NCI-H510A treated with DMSO at 0.1 percent for 48 hours (cell line): ENCODE measurements at places on chromosomes 2 and 18.

GRCh38 chr2:201631041-201631440, 12.3 kb downstream of the TMEM237 start:
- no peak for DNase-seq

DNA sequence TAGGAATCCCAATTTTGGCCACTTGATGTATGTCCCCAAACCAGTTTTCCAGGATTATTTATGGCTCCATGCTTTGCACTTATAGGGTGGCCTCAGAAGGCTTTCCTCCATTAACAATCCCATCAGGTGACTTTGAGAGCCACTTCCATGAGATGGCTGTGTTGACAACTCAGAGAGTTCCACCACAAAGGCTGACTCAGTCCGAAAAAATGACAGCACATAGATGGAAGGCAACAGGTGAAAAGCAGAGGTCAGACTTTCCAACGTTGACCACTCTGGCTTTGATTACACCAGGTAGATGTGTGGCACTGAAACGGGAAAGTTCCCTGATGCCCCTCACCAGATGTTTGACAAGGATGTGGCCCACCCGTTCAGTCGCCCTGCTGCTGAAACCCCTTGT, 431.4 kb upstream of the TNP1 start:
- DNase-seq: peak; percentile 74

DNA sequence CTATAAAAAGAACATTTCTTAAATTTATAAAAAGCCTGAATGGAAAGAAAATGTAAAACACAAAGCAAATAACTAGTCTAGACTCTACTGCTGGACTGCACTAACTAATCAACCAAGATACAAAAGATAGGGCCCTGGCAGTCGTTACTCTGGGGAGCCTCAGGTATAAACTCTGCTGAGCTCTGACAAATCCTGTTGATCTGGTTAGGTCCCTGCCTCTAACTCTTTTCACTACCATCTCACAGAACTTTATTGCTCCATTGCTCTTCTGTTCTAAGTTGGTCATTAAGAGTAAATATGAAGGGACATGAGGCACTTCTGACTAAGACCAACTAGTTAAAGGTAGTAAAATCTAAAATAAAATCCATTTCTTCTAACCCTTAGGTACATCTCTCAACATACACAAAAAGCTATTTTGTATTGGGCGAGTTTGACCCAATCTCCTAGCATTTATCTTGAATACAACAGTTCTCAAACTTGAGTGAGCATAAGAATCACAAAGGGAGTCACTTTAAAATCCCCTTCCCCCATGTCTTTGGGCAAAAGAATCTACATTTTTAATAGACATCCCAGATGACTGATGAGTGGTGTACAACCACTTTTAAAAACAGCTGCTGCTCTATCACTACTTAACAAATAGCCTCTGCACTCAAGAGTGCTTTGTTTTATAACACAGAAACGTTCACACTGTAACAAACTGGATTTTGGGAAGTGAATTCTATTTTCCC, 2.5 kb downstream of the CHN1 start:
- peak; percentile 95 for DNase-seq

DNA sequence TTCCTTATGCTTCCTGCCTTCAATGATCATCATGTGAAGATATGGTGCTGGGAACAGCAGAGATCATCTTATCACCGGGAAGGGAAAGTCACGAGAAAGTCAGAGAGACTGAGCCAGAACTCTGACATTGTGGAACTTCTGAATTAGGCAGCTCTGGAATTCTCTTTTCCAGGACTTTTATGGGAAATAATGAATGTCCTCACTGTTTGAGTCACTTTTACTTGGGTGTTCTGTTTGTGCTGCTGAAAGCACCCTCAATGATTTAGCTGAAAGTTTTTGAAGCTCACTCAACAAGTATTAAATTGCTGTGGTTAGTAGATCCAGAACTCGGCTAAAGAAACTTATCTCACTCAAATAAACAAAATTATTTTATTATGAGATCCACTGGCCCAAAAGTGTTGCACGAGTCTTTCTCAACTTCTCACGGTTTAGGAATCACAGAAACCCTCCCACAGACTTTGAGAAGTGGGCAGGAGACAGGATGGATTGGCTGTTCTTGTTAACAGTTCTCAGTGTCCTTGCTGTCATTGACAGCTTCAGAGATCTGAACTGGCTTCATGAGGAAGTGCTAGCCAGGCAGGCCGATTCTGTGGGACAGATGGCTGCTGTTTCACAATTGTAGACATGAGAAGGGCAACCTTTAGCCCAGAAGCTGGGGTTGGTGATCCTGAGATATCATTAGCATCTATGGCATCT, 26.4 kb upstream of the ATRAID start:
- no peak for DNase-seq

GRCh38 chr2:110678457-110679336, 834 bp upstream of the BUB1 start:
- DNase-seq: no peak

DNA sequence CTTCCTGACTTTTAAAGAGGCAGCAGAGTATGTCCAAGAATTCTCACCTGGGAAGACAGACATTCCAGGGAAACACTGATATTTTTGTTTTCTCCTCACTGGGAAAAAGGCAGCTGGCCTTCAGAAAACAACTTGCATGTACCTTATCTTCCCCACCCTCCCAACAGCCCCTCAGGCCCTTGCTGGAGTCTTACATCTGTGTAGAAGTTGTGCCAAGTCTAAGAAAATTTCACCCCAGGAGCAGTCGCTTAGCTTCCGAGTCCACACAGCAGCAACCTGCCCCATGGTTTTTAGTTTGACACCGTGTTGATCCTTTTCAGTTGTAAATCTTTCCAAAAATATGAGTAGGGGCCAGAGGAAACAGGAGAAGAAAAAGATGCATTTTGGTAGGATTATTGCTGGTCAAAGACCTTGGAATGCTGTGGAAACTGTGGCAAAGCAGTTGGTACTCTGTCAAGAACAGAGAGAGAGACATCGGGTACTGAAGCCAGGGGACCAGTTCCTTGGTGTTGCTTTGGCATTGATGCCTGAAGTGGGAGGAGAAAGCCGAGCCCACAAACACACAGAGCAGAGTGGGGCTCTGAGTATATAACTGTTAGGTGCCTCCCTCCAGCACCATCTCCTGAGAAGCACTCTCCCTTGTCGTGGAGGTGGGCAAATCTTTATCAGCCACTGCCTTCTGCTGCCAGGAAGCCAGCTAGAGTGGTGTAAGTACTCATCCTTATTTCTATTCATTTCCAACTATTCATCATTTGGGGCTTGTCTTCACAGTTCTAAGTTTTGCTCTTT, at the start of gene SLC14A1:
Gene SLC14A1 (plus strand): TSS at position 615 of the 789 bp plus-strand sequence. CDS start 6,140 bp downstream, outside the sequence.
- no peak for DNase-seq

- DNase-seq: no peak
Observed at GRCh38 chr2:46716927-46717326, 198.7 kb downstream of the MCFD2 start.

DNA sequence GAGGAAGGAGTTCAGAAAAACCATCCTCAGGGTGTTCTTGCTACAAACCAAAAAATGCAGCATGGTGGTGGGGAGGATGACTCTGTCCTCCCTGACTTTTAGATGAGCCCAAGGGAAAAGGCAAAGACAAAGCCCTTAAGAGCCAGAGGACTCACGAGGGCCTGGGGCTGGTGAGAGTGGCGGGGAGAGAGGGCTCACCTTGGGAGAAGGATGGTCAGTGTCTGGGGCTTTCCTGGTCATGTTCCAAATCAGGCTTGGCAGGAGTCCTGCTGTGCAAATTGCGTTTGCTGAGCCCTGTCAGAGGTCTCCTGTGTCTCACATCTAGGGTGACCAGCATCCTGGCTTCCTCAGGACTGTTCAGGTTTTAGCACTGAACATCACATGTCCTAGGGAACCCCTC, 4.7 kb downstream of the UGT1A1 start:
- no peak for DNase-seq

- no peak for DNase-seq
Observed at GRCh38 chr2:163662141-163662780, 73.5 kb downstream of the FIGN start.

- DNase-seq: no peak
Observed at GRCh38 chr18:45254709-45255082, 360.6 kb upstream of the SLC14A2 start.

GRCh38 chr2:3459185-3460015, 59.9 kb downstream of the ADI1 start:
- no peak for DNase-seq

DNA sequence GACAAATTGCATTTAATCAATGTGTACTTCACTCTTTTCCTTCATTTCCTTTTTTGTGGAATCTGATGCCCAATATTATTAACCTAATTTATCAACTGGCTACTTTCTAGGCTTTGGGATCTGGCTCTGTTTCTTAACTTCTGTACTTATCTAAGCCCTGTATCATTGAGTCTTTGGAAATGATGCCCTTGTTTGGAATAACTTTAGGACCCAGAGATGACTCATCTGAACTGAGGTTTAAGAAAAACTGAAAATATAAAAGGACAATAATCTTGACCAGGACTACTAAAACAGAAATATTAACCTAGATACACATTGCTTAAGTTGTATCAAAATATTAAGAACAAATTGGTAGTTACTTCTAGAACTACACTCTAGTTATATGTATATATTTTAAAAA, 600.8 kb downstream of the CPS1 start:
- DNase-seq: no peak

DNA sequence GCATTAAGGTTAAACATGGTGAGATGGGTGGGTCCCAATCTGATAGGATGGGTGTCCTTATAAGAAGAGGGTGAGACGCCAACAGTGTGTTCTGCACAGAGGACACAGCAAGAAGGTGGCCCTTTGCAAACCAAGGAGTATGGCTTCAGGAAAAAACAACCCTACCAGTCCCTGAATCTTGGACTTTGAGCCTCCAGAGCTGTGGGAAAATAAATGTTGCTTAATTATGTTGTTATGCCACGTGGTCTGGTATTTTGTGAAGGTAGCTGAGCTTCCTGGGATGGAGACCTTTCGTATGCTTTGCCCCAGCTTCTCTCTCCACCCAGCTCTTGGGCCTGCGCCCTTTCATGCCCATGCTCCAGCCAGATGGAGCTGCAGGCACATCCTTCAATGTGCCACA, 114.2 kb upstream of the EPC2 start:
- no peak for DNase-seq

DNA sequence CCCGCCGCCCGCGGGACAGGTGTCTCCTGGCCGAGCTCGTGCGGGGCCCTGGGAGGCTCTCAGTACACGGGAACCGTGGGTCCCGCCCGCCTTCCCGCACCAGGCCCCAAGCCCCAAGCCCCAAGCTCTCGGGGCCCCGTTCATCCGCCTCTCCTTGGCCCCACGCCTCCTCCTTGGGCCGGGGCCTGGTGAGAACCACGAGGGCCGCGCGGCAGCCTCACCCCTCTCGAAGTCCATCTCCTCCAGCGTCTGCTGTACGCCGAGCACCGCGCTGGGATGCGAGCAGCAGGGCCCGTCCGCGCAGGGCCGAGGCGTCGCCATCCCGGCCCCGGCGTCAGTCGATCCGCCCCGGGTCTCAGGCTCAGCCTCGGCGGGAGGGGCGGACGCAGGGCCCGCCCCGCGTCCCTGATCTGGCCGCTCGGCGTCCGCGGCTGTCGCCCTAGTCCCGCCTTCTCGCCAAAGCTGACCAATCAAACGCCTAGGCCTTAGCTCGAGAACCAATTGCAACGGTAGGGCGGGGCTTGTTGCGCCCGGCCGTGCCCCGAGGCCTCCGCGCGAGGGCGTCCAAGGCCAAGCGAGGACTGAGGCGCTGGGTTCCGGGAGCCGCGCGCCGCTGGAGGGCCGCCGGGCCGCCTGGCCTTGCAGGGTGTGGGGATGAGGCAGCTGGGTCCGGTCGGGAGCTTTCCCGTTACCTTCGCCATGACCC, at the start of gene ANKRD39:
Gene ANKRD39 (minus strand): TSS at position 350 of the 706 bp plus-strand sequence. CDS start 29 bp downstream, at position 321.
- DNase-seq: peak; percentile 97

DNA sequence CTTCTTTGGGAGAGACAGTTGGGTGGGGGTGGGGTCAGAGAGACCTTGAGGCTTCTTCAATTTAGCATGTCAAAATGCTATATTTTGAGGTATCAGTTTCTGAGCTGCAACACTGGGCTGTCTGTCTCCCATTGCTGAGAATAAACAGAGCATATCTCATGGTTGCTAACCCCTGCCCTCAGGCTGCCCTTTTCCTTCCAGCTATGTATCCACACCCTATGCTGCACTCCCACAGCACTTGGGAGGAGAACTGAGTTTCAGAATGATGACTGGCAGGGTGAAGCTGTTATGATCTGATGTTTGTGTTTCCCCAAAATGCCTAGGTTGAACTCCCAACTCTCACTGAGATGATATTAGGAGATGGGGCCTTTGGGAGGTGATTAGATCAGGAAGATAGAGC, 794.0 kb downstream of the RNF144A start:
- DNase-seq: no peak

DNA sequence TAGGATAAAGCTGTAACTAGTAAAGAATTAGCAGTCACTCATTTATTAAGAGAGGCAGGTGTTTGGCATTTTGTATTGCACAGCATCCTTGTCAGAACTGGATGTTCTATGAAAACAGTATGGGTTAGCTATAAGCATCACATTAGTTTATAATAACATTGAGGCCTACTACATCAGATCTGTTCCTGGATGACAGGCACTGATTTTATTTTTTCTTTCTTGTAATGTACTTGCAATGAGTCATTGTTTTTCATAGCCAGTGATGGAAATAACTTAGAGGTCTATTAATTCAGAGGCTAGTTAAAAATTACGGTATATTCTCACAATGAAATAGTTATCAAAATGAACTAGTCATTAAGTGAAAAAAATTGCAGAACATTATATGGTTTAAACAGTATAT, 13.0 kb upstream of the RMDN2 start:
- DNase-seq: no peak

DNA sequence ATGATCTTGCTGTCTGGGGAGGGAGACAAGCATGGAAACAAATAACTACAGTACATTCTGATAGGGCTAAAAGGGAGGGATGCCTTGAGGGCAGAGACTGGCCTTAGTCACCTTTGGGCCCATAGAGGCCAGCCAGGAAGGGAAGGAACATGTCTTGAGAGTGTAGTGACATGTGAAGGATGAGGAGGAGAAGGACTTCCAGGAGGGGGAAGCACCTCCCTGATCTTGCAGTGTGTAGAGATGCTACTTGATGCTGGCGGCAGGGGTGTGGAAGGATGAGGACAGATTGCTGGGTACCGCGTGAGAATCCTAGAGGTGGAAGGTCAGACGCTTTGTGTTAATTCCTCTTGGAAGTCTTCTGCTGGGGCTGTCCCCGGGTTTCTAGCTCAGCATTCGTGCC, 13.1 kb downstream of the TET3 start:
- no peak for DNase-seq

GRCh38 chr2:24626131-24626530, 135.1 kb downstream of the NCOA1 start:
- DNase-seq: peak; percentile 12

DNA sequence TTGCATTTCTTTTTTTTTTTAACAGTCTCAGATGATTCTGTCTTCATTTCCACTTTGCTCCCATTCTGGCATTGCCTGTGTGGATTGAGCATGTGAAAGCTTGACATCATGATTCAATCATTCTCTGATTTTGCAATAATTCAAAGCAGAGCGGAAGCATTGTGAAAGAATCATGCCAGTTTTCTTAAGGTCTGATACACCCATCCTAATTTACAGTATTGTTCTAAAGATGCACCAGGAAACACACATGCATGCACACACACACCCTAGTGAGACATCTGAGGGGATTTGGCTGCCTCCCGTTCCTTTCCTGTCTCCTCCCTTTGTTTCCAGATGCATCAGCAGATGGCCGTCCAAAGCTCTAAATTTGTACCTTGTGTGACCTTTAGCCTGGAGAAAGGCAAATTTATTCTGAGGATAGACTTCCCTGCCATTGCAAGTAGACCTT, 97.3 kb downstream of the FMNL2 start:
- DNase-seq: no peak

- no peak for DNase-seq
Observed at GRCh38 chr2:57180042-57180567, 866.5 kb upstream of the VRK2 start.
